PC-3 (cell line): ENCODE measurements at places on chromosomes 7 and 10. TPM values are rescaled to one million over a fixed set of nuclear protein-coding genes. Genes with fewer than 3 reads are reported as not detected.

Gene RTKN2
- total RNA-seq = 24.8 and 26.6 TPM in 2 replicates

- no peak overlapping the region for H3K27ac ChIP-seq
- H3K36me3 ChIP-seq = no peaks in the 10 kb centered on the region
- no peaks in the 10 kb centered on the region for H3K27me3 ChIP-seq
- H3K4me3 ChIP-seq = no peak overlapping the region
- no peak for DNase-seq
- H3K4me1 ChIP-seq = no peaks in the 10 kb centered on the region
Observed at GRCh38 chr10:1896153-1896552, 158.8 kb upstream of the ADARB2 start.

- peaks cover 10% of the 10 kb centered on the region; the same call in 1 of the 2 replicates for H3K36me3 ChIP-seq
- no peak overlapping the region for H3K4me3 ChIP-seq
- H3K27ac ChIP-seq = no peak overlapping the region
- DNase-seq = no peak
- no peaks in the 10 kb centered on the region for H3K27me3 ChIP-seq
Observed at GRCh38 chr10:124993736-124994451, 52.0 kb downstream of the ZRANB1 start.

Gene EMX2
- not detected in 2 replicates for total RNA-seq

GRCh38 chr7:91165006-91165845, 99.0 kb upstream of the FZD1 start:
- no peak overlapping the region for H3K4me3 ChIP-seq
- H3K36me3 ChIP-seq = no peaks in the 10 kb centered on the region
- no peaks in the 10 kb centered on the region for H3K27me3 ChIP-seq
- DNase-seq = peak; percentile 72
- no peak overlapping the region for H3K27ac ChIP-seq
